ENCODE measurements at places on chromosomes 4 and X.

DNA sequence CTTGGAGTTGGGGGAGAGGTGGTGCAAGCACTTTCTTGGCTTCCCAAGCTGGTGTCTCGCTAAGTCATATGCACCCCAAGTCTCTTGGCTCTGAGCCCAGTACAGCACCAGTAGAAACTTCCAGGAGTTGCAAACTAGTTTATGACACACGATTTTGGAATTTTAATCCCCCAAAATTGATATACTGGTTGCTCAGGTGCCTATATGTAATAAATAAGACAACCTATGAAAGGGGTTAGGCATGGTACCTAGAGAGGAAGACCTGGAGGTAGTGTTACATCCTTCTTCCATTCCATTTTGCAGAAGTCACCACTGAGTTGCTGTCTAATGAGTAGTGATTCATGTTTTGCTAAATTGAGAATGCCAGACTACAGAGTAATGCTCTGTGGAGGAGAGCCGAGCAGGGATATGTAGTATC is 4.3 kb upstream of the SLC4A4 start:
- H3K4me3 ChIP-seq = no peak overlapping the region
- no peak overlapping the region for H3K27ac ChIP-seq
- no peaks in the 10 kb centered on the region for H3K27me3 ChIP-seq
- H3K36me3 ChIP-seq = no peaks in the 10 kb centered on the region

GRCh38 chrX:15391850-15392249 is 7.6 kb upstream of the VEGFD start:
- H3K36me3 ChIP-seq = no peaks in the 10 kb centered on the region
- DNase-seq = no peak
- H3K27ac ChIP-seq = no peak overlapping the region
- no peak overlapping the region for H3K4me3 ChIP-seq
- H3K4me1 ChIP-seq = no peaks in the 10 kb centered on the region

- no peak for DNase-seq
- no peak overlapping the region for H3K4me3 ChIP-seq
- H3K4me1 ChIP-seq = no peaks in the 10 kb centered on the region
- no peaks in the 10 kb centered on the region for H3K27me3 ChIP-seq
These were observed 10.4 kb downstream of the CCNI start for GRCh38 chr4:77065382-77065781.

DNA sequence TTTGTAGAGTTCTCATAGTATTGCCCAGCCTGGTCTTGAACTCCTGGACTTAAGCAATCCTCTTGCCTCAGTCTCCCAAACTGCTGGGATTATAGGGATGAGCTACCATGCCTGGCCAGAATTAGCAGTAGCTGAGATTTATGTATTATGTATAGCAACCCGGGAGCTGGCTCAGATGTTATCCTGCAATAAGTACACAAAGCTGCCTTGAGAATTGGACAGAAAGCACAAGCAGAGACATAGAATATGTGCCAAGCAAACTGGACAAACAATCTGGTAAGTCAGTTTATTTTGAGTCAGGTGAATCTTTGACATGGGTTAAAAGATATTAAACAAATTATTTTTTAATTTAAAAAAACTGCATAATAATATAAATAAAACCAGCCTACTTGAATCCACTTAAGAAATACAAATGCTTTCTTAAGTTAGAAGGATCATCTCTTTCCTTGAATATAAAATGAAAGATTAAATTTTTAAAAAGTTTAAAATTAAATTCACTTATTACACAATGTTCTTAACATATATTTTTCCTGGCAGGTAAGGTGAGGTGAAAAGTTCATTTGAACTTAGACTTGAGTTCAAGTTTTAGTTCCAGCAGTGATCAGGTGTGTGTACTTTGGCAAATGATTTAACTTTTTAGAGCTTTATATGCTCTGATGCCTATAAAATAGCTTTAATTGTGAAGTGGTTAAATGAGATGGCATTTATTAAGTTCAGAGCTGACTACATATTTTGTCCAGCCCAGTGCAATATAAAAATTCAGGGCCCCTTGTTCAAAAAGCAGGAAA is 87.8 kb upstream of the ACSL1 start:
- H3K27me3 ChIP-seq = no peaks in the 10 kb centered on the region
- no peak for DNase-seq
- no peaks in the 10 kb centered on the region for H3K36me3 ChIP-seq
- no peak overlapping the region for H3K4me3 ChIP-seq

DNA sequence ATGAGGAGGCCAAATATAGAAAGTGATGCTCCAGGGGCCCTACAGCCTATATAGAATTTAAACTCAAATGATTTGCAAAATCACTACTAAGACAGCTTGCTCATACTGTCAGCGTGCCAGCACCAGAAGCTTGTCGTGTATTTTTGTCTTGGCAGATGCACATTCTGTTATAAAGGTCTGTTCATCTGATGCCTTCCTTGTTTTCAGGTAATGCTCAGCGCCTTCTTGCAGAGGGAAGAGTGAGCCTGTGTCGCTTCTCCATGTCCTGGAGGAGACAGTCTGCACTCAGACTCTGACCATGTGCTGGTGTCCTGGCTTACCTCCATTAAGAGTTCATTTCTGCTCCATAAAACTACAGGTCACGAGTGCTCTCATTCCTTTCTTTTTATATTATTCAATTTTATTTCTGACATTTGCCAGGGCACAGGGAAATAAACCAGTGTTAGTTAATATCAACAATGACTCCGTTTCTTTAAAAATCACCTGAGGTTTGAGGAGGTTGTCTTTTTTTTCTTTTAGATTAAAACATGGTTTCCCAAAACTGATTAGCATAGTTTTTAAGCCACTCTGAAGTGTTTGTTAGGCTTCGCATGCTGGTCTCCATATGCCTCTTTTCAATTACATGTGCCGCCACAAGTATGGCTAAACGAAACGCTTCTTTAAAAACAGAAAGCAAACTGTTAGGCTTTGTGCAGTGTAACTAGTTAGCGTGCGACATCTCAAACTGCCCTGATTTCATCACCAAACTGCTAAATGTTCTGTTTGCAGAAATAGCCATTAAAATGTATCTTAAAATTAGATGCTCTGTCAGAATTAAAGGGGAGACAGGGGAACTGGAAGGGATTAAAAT is 215.2 kb upstream of the GK2 start:
- H3K36me3 ChIP-seq = no peaks in the 10 kb centered on the region
- no peak overlapping the region for H3K4me3 ChIP-seq
- peak overlapping the region; percentile 21 for H3K27ac ChIP-seq
- DNase-seq = no peak
- H3K4me1 ChIP-seq = peaks cover 7% of the 10 kb centered on the region

- H3K36me3 ChIP-seq = no peaks in the 10 kb centered on the region
- no peak overlapping the region for H3K4me3 ChIP-seq
- no peak for DNase-seq
- no peaks in the 10 kb centered on the region for H3K4me1 ChIP-seq
These were observed 58.6 kb upstream of the USP9X start for GRCh38 chrX:41026702-41027078.

DNA sequence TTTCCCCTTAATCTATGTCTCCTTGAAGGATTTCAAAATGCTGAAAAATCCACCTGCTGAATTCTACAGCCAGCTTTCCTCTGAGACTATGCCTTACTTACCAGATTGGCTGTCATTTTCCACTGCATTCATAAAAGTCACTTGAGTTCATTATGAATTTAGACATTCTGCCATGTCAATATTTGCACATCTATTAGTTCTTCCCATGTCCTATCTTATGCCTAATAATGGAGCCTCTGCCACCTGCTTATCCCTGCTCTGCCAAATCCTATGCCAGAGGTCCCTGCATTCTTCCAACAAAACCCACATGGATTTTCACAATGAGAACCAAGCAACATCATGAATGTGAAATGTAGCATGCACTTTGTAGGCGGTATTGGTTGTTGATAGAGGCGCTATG is 42.6 kb downstream of the GASK1B start:
- peaks cover 4% of the 10 kb centered on the region for H3K4me1 ChIP-seq
- no peak overlapping the region for H3K27ac ChIP-seq
- H3K27me3 ChIP-seq = no peaks in the 10 kb centered on the region
- H3K4me3 ChIP-seq = no peak overlapping the region

Data from esophagus squamous epithelium (tissue), 5 donors.